ENCODE measurements at places on chromosomes 6 and 20. TPM values are rescaled to one million over a fixed set of nuclear protein-coding genes. Genes with fewer than 3 reads are reported as not detected.

The COL9A1 gene
- total RNA-seq = 0.57 TPM

The ARID1B gene
- 65.1 TPM for total RNA-seq

GRCh38 chr6:88983532-88983931, 20.1 kb upstream of the RNGTT start:
- no peak for DNase-seq

- no peak for DNase-seq
Observed at GRCh38 chr20:21006611-21007010, 99.5 kb downstream of the LINC00237 start.

DNA sequence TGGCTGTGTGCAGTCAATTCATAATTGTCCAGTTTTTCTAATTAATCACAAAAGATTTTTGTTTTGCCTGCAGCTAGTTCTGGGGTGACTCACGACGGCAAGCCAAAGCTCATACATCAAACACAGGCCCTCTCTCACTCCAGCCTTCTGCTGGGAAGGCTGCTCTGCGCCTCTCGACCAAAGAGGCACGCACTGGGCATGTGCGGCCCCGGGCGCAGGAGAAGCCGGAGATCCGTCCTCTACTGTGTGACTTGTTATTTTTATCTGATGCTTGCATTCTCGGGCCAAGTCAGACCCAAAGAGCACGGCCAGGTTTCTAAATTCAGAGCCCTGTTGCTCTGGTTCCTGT, 98.5 kb downstream of the TFAP2A start:
- no peak for DNase-seq

All from esophagus squamous epithelium (tissue), 5 donors.